Breast epithelium (tissue), 4 donors: ENCODE measurements at places on chromosomes 3 and 15. TPM values are rescaled to one million over a fixed set of nuclear protein-coding genes. Genes with fewer than 3 reads are reported as not detected.

DNA sequence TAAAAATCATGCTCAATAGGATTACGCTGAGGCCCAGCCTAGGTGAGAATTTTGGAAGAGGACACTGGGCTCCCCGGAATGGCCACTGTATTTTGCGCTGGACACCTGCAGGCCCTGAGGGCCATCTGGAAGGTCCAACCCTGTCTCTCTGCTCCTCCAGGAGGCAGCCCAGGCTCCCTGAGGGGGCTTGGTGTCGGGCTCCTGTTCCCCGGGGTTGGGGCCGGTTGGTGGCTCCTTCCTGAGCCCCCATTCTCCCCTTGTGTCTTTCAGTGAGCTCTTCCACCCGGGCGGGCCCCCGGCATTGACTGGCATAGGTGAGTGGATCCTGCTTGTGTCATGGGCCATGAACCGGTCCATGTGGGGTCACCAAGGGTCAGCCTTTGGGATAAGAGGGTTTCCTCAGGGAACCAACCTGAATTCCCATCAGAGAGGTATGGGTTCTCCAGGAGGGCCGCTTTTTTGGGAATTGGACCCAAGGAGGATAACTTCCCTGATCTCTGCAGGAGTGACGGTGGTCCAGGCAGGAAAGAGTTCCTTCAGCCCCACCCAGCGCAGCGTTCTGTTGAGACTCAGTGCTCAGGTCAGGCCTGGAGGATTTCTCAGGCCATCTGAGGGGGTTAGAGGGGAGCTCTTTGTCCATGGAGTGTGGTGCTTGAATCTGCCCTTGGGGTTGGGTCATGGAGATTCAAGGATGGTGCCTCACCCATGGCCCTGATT, 187.8 kb downstream of the UBE3A start:
- H3K27ac ChIP-seq = no peak overlapping the region
- peak; percentile 20 for DNase-seq
- H3K27me3 ChIP-seq = no peaks in the 10 kb centered on the region
- H3K36me3 ChIP-seq = no peaks in the 10 kb centered on the region

The CP gene
- 225 TPM for total RNA-seq

The CELF6 gene
- 2.6 TPM for total RNA-seq

The MORC1 gene
- total RNA-seq = not detected

DNA sequence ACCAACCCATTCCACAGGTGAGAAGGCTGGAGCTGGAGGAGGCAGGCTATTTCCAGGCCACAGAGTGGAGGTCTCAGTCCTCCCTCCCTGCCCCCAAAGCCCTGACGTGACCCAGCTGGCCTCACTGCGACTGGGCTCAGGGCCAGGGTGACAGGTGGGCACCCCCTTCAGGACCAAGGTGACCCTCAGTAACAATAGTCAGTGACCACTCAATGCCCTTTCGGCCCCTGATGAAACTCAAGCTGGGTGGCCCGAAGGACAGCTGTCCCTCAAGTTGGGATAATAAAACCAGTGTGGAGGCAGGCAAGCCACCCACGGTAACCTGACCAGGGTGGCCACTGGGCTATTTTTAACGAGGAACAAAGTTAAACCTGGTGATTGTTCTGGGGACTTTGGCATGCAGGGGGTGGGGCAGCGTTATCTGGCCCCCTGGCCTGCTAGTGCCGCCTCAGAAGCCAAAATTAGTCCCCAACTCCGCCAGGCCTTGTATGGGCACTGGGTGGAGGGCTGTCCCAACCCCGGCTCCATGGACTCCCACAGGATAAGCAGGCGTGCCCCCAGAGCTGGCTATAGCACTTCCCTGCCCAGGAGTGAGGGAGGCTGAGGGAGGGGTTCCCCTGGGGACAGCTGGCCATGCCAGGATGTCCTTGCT, 1.1 kb downstream of the TNNC1 start:
- H3K4me3 ChIP-seq = no peak overlapping the region
- H3K4me1 ChIP-seq = peaks cover 20% of the 10 kb centered on the region
- no peaks in the 10 kb centered on the region for H3K36me3 ChIP-seq
- H3K27me3 ChIP-seq = no peaks in the 10 kb centered on the region
- H3K27ac ChIP-seq = no peak overlapping the region
- DNase-seq = no peak

- no peak for DNase-seq
- H3K4me1 ChIP-seq = no peaks in the 10 kb centered on the region
- no peak overlapping the region for H3K27ac ChIP-seq
- no peaks in the 10 kb centered on the region for H3K36me3 ChIP-seq
- no peak overlapping the region for H3K4me3 ChIP-seq
Observed at GRCh38 chr3:119626196-119626595, 28.5 kb downstream of the PLA1A start.

GRCh38 chr3:143060906-143061305, 58.7 kb upstream of the CHST2 start:
- H3K4me1 ChIP-seq = no peaks in the 10 kb centered on the region
- H3K4me3 ChIP-seq = no peak overlapping the region

The MINAR1 gene
- total RNA-seq = 0.16 TPM

The CCRL2 gene
- total RNA-seq = 9.2 TPM

GRCh38 chr3:68088216-68088615, 433.8 kb upstream of the SUCLG2 start:
- no peak for DNase-seq
- H3K4me3 ChIP-seq = no peak overlapping the region
- no peak overlapping the region for H3K27ac ChIP-seq
- no peaks in the 10 kb centered on the region for H3K27me3 ChIP-seq
- H3K4me1 ChIP-seq = no peaks in the 10 kb centered on the region
- H3K36me3 ChIP-seq = no peaks in the 10 kb centered on the region

- H3K27ac ChIP-seq = no peak overlapping the region
- no peaks in the 10 kb centered on the region for H3K4me1 ChIP-seq
- H3K27me3 ChIP-seq = no peaks in the 10 kb centered on the region
- H3K4me3 ChIP-seq = no peak overlapping the region
- peak; percentile 7 for DNase-seq
Observed at GRCh38 chr15:31269816-31270575, 56.6 kb upstream of the KLF13 start.

The SPESP1 gene
- 7.9 TPM for total RNA-seq

- H3K4me3 ChIP-seq = no peak overlapping the region
- no peaks in the 10 kb centered on the region for H3K36me3 ChIP-seq
- no peak overlapping the region for H3K27ac ChIP-seq
- no peak for DNase-seq
Observed at GRCh38 chr3:124619887-124620599, 110.2 kb upstream of the UMPS start.

- no peak overlapping the region for H3K4me3 ChIP-seq
- H3K27me3 ChIP-seq = no peaks in the 10 kb centered on the region
- DNase-seq = no peak
- no peak overlapping the region for H3K27ac ChIP-seq
- H3K36me3 ChIP-seq = no peaks in the 10 kb centered on the region
- H3K4me1 ChIP-seq = no peaks in the 10 kb centered on the region
Observed at GRCh38 chr3:123283657-123284398, 82.1 kb downstream of the SEC22A start.

- H3K36me3 ChIP-seq = no peaks in the 10 kb centered on the region
- H3K4me3 ChIP-seq = no peak overlapping the region
- no peaks in the 10 kb centered on the region for H3K4me1 ChIP-seq
- no peak overlapping the region for H3K27ac ChIP-seq
- H3K27me3 ChIP-seq = no peaks in the 10 kb centered on the region
Observed at GRCh38 chr3:169880576-169881250, 11.0 kb upstream of the LRRC31 start.

GRCh38 chr15:101486696-101487459, 2.6 kb downstream of the PCSK6 start:
- no peak overlapping the region for H3K27ac ChIP-seq
- H3K4me3 ChIP-seq = no peak overlapping the region
- DNase-seq = no peak
- H3K27me3 ChIP-seq = peaks cover 4% of the 10 kb centered on the region

The TJP1 gene
- total RNA-seq = 101 TPM

The PLA2G4B gene
- 11.0 TPM for total RNA-seq

The PAK6 gene
- 11.0 TPM for total RNA-seq

GRCh38 chr15:45458746-45459403, 63.7 kb downstream of the SLC30A4 start:
- H3K27me3 ChIP-seq = no peaks in the 10 kb centered on the region
- H3K36me3 ChIP-seq = no peaks in the 10 kb centered on the region
- H3K27ac ChIP-seq = no peak overlapping the region
- H3K4me3 ChIP-seq = peak overlapping the region; percentile 57
